T47D (cell line): ENCODE measurements at places on chromosomes 5 and 9.

GRCh38 chr5:167754501-167755021 lies 536.9 kb upstream of the WWC1 start:
- no peak for DNase-seq

GRCh38 chr9:15077946-15078729 lies 167.9 kb upstream of the FREM1 start:
- no peak for DNase-seq

DNA sequence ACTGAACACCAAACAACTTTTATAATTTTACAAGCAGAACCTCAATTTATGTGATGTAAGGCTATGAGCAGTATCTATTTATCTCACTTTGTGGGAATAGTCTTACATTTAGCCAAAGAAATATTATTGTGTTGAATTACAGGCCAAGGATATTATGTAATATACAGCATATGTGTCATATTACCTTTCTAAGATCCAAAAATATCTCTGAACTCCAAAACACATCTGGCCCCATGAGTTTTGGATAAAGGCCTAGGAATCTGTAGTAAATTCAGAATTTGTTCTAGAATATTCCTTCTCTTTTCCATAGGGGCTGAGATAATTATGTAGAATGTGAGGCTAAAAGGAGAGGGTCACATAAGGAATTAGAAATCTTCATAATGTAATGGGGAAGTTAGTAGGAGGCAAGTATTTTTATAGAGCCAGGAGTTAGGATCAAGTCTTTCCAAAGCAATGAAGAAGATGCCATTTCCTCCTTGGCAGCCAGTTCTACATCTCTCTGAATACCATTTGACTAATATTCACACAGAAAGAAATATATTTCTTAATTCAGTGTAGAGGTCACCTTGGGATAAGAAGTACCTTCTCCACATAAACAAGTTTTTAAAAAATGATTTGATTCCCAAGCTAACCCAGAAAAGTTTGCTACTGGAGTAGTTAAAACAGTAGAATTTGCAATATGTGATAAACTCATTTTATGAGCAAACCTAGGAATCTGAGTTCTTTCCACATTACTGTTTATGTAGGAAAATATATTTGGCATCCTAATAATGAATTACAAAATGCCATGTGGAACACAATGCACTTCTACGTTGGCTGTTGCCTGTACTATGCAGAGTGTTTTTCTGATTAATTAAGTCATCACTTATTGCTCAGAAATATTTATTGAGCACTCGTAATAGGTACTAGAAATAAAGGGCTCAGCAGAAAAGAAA lies 20.3 kb upstream of the GRAMD2B start:
- no peak for DNase-seq

DNA sequence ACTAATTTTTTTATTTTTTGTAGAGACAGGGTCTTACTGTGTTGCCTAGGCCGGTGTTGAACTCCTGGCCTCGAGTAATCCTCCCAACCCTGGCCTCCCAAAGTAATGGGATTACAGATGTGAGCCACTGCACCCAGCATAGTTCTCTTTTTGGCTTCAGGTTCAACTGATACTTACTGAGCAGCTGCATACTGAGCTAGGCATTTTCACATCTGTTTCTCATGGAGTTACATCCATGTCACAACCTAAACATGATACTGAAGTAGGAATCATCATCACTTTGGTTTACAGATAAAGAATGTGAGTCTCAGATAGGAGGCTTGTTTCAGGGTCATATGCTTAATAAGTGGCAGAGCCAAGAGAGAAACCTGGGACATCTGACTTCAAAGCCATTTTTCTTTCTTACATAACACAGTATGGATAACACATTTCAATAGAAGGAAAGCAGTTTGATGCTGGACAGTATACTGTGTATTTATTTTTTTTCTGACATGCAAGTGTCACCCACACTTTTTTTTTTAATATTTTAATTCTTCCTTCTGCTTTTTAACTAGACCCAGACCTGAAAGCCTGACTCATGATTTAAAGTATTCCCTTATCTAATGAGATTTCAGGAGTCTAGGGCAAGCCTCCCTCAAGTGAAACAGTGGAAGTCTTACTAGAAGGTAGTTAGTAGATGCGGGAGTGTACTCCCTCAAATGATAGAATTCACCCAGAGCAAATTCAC lies 90.8 kb downstream of the HACD4 start:
- no peak for DNase-seq

GRCh38 chr5:11323761-11324160 lies 562.7 kb upstream of the DAP start:
- no peak for DNase-seq
